ENCODE measurements at places on chromosomes 16 and 17.

- DNase-seq, result peak; percentile 83
Measured at GRCh38 chr17:80260069-80260535, 550 bp upstream of the RNF213 start.

DNA sequence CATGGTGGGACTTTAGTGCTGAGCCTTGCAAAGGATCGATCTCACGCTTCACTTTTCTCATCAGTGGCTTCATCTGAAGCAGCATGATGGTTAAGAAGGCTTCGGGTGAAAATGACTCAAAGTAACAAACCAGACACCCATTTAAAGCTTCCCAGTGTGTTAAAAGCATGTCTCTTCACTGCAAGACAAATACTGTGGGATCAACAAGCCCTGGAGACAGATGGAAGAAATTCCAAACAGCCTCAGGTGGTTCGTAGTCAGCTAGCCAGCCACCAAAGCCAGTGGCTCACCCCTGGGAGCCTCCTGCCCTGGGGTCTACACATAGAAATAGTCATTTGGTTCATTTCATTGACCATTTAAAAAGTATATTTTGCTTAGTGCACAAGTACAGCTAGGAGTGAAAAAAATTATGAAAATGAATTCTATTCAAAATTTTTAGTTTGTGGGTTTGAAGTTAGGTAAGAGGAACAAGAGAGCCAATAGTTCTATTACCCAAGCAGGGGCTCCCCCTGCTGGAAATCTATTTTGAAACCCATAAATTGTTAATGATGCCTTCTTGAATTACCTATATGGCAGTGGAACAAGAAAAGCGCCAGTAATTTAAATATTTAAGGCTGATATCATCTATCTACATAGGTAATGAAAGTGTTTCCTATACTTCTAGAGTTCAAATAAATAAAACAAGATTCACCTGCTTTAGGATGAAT lies 51.6 kb downstream of the PMP22 start:
- no peak for DNase-seq

DNA sequence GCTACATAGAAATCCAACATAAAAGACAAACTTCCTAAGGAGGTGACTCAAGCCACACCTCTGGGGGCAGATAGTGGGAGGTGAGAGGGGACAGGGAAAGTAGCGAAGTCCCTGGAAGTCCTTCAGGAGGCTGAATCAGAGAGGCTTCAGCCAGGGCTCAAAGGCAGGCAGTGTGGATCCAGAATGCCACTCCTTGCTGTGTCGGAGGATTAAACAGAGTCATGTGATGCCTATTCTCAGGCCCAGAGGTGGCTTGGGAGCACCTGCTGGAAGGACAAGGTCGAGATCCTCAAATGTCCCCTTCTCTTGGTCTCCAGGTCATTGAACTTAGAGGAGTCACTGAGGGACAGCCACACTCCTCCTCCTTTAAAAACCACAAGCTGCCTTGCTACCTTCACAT lies 391.1 kb downstream of the SOX9 start:
- no peak for DNase-seq

DNA sequence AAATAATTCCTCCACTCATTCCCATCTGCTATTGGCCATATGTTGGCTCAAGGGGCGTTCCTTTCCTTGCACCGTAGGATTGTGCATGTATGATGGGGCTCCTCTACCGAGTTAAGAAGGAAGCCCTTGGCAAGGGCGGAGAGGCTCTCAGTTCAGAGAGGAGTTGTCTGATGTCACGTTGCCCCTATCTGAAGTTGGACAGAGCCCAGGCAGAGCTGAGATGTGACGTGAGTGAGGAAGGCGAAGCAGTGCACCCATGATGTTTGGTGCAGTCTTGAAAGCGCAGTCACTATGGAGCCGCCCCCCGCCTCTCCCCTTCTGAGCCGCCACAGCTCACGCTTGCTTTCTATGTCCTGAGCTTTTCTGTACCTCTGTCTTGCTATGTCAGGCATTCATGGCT lies 40.7 kb downstream of the CDH13 start:
- DNase-seq, result no peak

DNA sequence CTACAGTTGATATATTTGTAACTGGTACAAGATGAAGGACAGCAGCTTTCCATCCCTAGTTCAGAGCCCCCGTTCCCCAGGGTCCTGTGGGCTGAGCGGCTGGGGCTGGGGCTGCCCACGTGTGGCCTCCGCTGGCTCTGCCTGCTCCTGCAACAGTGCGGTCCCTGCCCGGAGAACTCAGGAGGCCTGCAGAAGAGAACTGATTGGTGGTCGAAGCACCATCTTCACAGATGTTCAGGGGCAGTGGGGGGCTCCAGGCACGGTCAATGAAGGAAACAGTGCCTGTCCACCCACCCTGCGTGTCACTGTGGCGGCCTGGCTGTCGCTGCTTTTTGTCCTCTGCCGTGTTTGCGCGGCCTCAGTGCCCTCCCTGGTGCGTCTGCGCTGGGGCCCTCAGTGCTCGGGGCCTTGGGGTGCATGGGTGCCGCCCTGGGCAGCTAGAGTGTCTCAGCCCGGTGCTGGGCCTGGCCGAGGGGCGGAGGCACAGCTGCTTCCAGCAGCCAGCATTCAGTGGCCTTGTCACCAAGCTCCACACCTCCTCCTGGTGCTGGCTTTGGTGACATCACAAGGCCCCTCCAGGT lies 4.2 kb upstream of the NUDT16L1 start:
- DNase-seq, result no peak

GRCh38 chr17:21140911-21141310 lies 14.1 kb downstream of the DHRS7B start:
- DNase-seq, result no peak

- DNase-seq, result no peak
Measured at GRCh38 chr17:72928454-72929136, 163.9 kb downstream of the SLC39A11 start.

DNA sequence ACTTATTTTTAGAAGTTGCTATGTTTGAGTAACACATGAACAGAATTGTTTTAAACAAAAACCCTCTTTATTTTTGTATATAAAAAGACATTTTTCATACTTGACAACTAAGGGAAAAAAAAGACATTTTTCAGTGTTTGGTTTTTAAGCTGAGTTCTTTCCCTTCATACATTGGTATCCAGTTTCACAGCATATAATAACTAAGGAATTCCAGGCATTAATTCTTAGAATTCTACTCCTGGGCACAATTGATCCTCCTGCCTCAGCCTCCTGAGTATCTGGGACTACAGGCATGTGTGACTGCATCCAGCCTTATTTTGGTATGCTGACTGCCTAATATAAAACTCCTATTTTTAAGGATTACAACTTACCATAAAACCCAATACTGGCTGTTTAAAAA lies 8.4 kb downstream of the FBXO47 start:
- no peak for DNase-seq

- DNase-seq, result no peak
Measured at GRCh38 chr17:74740173-74740572, 3.1 kb downstream of the RAB37 start.

- no peak for DNase-seq
Measured at GRCh38 chr16:12097523-12098428, 121.2 kb downstream of the SNX29 start.

- DNase-seq, result no peak
Measured at GRCh38 chr17:80918731-80919130, 72.9 kb upstream of the CHMP6 start.

DNA sequence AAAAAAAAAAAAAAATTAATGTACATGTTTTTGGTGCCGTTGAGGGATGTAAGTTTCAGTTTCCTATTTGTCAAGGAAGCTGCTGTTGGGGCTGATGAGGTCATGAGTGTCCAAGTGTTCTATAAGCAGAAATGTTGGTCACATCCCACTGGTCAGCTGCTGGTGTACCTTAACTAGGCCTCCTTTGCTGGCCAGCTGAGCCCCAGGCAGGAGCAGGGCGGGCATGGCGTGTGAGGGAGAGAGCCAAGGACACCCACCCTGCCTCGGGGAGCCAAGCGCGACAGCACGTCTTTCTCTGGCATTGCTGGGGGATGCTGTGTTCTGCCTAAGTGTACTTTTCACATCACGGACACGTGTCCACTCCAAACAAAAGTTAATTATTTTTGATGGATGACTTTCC lies 108.1 kb upstream of the CDC42EP4 start:
- DNase-seq, result no peak

DNA sequence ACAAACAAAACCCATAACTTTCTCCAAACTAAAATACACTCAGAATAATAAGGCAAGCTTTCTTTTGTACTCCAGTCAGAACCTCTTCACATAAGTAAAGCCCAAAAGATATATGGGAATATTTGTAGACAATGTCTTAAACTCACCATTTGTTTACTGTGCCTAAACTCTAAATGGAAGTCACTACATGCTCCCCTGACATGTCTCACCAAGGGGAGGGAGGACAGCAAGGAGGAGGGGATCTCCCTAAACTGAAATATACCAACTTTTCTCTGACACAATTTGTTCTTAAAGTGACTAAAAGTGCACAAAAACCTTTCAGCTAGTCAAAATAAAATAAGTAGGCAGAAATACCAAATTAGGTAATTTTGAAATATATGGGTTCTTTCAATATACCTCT lies 38.5 kb downstream of the GRB7 start:
- DNase-seq, result no peak

- peak; percentile 78 for DNase-seq
Measured at GRCh38 chr17:80791758-80792284, 199.8 kb upstream of the CHMP6 start.

DNA sequence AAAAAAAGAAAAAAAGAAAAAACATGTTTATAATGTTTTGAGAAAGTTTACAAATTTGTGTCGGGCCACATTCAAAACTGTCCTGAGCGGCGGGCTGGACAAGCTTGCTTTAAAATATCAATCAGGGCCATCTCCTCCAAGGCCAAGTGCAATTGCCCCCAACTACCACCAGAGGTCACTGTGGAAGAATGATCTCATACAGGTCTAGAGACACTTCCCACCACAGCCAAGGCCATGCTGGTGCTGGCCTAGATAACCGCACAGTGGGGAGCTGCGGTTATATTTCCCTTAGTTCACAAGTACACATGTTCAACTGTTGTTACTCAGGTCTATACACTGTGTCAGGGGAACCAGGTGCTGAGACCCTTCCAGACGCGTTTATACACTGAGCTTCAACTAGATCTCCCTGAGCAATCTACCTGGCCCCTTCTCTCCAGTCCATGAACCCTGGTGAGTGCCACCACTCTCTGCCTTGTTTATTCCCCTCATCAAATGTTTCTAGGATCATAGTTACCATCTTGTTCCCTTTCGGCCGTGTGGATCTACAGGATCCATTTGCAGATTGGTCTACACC lies 83.8 kb upstream of the CCL2 start:
- peak; percentile 67 for DNase-seq

GRCh38 chr17:40547079-40547784 lies 18.0 kb downstream of the CCR7 start:
- DNase-seq, result peak; percentile 60

DNA sequence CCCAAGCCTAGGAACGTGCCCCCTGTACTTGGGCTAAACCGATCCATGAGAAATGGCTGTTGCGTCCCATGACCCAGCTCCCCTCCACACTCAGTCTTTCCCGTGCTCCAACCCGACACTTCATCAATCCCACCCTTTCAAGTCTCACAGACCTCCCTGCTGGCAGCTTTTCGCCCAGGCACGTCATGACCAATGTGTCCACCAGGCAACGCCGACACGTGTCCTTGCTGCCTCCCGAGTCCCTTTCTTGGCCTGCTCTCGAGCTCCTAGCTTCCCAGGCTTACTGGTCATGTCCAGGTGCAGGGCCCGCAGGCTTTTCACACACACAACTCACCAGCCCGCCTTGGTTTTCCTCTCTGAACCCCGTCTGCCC lies 12.2 kb downstream of the MNT start:
- DNase-seq, result no peak

GRCh38 chr16:2028620-2029220 lies 2.0 kb downstream of the NHERF2 start:
- DNase-seq, result no peak

DNA sequence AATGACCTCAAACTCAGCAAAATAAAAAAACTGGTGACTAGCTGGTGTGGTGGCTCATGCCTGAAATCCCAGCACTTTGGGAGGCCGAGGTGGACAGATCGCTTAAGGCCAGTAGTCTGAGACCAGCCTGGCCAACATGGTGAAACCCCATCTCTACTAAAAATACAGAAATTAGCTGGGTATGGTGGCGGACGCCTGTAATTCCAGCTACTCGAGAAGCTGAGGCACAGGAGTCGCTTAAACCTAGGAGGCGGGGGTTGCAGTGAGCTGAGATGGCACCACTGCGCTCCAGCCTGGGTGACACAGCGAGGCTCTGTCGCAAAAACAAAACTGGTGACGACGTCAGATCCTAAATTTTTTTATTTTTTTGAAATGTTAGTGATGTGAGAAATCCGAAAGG lies 82.6 kb upstream of the TOB1 start:
- no peak for DNase-seq

- DNase-seq, result no peak
Measured at GRCh38 chr17:53722407-53722806, 100.3 kb upstream of the KIF2B start.

DNA sequence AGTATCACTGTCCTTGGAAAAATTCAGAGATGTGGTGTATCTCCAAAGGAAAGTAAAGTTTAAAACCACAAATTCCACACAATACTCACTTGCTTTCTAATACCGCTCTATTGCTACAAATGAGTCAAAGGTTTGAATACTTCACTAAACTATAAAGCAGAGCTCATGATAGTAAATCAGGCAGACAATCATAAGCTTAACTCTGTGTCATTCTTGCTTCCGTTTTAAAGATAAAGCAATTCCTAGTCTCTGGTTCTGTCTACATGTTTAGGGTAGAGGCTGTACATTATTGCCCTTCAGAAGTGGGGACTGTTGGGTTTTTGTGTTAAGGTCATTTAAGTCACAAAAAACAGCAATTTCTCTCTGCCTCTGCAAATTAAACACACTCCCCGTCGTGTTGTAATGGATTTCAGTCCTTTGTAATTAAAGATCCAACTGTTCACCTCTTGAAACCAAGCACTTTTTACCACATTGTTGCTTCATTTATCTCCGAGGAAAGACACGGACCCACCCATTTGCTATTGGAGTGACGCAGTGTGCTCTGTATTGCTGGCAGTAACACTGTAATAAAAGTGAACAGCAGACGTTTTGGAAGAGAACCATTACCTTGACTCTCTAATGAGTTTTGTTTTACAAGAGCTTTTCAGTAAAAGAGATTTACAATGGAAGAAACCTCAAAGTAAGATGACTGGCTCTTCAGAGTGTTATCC lies 83.1 kb upstream of the CNTNAP4 start:
- no peak for DNase-seq

DNA sequence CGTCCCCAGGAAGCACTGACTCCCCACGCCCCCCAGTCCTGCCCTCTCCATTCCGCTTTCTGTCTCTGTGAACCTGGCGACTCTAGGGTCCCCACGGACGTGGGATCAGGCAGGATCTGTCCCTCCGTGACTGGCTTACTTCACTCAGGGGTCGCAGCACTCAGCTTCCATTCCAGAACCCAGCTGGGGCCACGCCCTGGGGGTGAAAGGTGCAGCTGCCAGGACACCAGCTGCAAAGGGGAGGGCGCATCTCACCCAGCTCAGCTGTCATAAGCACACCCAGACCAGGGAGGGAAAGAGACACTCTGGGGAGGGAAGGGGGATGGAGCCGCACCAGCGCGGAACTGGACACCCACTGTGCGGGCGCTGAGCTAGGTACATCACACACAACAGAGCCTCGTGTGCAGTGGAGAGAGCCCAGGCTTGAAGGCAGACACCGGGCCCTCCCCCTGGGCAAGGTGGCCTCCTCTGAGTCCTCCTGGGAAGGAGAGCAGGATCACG lies 18.5 kb upstream of the HEXD start:
- no peak for DNase-seq

GRCh38 chr17:64037802-64038201 lies 17.4 kb upstream of the ICAM2 start:
- no peak for DNase-seq

- DNase-seq, result no peak
Measured at GRCh38 chr16:70642633-70643032, 3.7 kb upstream of the IL34 start.

Measured in stimulated activated CD4-positive, alpha-beta T cell treated with anti-CD3 and anti-CD28 coated beads, Interleukin-15, amount 100 ng/mL, for 24 hours (primary cell).